ENCODE measurements at places on chromosomes 3 and 15.

GRCh38 chr15:83793069-83793468 is 139.1 kb downstream of the ADAMTSL3 start:
- no peak for DNase-seq

DNA sequence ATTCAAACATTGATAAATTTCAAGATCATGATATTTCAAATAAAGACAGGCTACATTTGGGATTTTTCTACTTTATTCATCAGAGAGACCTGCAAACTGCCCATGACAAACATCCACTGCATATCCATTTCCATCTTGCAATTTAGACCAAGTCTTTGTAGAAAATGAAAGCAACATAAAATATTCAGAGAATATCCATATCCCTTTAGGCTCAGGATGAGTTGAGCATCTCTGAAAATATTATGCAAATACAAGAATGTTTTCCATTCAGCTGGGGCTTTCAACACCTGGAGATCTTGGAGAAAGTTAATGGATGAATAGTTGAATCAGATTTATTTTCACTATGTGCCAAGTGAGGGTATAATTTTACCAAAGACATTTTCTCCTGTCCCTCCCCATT is 103.4 kb downstream of the TUSC7 start:
- no peak for DNase-seq

DNA sequence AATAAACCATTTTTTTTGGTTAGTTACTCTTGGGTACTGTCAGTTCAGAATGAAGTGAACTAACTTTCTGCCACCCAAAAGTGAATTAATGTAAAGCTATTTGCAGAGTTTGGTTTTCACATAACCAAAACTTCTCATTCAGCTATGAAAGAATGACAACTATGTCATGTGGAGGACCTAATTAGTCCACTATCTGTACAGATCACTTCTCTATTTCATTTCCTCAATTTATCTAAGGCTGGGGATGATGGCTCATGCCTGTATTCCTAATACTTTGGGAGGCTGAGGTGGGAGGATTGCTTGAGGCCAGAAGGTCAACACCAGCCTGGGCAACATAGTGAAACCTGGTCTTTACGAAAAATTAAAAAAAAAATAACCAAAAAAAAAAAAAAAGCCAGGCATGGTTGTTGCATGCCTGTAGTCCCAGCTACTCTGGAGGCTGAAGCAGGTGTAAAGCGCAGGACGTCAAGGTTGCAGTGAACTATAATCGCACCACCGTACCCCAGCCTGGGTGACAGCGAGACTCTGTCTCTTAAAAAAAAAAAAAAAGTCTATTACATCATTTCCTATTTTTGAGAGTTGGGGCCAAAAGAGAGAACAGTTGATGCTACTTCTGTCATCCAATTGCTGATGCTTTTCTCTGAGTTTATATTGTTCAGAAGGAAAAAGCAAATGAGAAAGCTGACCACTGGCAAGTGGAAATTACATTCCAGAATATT is 8.7 kb downstream of the HYPK start:
- DNase-seq, result no peak

GRCh38 chr3:36381311-36381956 is 1.1 kb downstream of the STAC start:
- DNase-seq, result no peak

GRCh38 chr3:119632216-119632615 is 28.2 kb downstream of the POPDC2 start:
- DNase-seq, result no peak

DNA sequence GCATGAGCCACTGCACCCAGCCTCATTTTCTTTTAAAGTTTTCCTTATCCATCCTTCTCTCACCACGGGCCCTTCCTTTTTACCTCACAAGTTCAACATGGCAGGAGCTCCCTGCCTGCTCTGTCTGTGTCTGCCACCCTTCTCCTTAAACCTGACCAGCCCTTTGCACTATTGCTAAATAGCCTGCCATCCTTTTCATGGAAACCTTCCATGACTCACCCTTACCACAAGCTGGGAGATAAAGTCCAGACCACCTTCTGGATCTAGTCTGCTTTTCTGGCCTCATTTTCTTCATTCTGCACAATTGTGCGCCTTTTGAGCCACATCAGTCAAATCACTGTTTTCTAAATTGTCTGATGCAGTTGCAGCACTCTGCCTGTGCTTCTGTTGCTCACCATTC is 8.9 kb downstream of the PARP14 start:
- DNase-seq, result peak; percentile 48

- peak; percentile 25 for DNase-seq
Observed at GRCh38 chr15:31801152-31801551, 229.2 kb upstream of the CHRNA7 start.

DNA sequence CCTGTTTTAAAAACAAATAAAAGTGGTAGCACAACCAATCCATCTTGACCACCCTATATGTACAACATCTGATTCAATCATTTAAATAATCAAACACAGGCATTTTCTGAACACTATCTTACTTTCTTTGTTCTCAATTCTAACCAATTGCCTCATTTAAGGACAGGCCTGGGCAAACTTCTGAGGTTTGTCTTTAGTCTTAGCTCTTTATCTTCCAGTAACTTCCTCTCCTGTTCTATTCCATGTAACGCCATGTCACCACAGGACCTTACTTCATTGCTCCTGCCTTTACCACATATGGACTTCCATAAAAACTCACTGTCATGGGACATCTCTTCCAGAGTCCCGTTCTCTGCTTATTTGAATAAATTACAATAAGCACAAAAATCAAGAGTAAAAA is 14.9 kb downstream of the HDGFL3 start:
- DNase-seq, result no peak

- DNase-seq, result no peak
Observed at GRCh38 chr3:13207578-13207922, 134.3 kb upstream of the IQSEC1 start.

DNA sequence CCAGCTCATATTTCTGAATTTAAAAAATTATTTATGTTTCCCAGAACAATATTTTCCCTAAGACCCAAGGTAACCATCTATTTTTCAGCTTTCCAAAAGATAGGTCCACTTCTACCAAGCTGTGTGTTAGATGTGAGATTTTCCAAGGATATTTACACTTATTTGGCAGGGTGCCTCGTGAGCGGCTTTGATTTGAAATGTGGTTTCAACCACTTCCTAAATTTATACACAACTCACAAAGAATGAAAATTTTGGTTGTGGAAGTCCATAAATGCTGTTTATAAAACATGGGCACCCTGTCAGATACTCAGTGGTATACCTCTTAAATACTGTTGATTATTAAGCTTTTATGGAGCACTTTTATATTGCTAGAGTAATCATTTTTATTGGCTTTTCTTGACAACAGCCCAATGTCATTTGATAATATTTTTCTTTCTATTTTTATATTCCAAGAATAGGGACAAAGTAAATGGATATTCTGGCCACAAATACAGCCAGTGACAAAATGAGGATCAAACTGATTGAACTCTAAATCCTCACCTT is 57.6 kb downstream of the GAP43 start:
- DNase-seq, result no peak

DNA sequence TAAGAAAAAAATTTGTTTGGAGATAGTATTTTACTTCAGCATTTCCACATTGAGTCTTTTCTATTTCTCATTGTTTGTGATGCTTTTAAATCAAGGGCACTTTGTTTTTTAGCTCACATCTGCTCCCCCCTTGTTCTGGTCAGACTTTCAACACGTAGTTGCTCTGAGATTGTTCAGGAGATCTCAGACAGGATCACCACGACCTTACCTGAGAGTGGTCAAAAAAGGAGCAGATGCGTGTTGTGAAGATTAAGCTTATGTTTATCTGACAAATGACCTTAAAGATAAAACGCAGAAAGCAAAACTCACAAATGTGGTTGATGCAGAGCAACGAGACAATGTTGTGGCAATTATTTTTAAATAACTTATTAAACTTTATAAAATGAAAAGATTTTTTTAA is 298.3 kb downstream of the ROBO2 start:
- no peak for DNase-seq

DNA sequence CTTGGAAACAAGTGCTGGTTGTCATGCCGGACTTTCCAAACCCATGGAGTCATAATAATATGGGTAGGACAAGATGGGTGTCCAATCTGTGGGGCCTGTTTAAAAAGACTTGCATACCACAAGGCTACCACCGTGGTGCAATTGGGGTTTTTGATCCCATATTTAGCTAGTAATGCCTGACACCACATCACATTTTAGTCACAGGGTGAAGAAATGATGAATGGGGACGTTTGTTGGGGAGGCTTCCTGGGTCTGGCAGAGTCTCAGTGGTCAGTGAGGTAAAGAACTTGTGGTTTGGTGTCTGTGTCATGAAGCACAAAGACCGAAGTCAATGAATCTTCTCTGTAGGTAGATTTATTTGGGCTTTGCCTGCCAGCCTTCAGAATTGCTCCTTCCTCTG is 31.0 kb downstream of the P3H2 start:
- no peak for DNase-seq

GRCh38 chr3:6844723-6845122 is 16.2 kb upstream of the GRM7 start:
- no peak for DNase-seq

- DNase-seq, result peak; percentile 28
Observed at GRCh38 chr3:128052595-128053351, 536 bp downstream of the SEC61A1 start.

DNA sequence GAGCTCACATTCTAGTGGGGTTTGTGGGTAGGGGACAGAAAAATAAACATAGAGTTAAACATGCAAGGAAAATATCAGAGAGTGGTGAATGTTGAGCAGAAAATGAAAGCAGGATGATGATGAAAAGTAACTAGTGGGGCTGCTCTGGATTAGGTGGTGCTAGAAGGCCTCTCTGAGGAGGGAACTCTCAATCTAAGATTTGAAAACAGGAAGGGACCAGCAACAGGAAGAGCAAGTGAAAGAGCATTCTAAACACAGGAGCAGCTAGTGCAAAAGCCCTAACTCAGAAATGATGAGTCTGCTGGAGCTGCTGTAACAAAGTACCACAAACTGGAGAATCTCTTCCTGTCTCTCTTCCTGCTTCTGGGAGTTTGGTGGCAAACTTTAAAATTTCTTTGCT is 468.6 kb upstream of the AGTR1 start:
- no peak for DNase-seq

- peak; percentile 51 for DNase-seq
Observed at GRCh38 chr15:77568973-77569728, 63.6 kb downstream of the LINGO1 start.

- no peak for DNase-seq
Observed at GRCh38 chr3:120419797-120420196, 31.0 kb downstream of the FSTL1 start.

DNA sequence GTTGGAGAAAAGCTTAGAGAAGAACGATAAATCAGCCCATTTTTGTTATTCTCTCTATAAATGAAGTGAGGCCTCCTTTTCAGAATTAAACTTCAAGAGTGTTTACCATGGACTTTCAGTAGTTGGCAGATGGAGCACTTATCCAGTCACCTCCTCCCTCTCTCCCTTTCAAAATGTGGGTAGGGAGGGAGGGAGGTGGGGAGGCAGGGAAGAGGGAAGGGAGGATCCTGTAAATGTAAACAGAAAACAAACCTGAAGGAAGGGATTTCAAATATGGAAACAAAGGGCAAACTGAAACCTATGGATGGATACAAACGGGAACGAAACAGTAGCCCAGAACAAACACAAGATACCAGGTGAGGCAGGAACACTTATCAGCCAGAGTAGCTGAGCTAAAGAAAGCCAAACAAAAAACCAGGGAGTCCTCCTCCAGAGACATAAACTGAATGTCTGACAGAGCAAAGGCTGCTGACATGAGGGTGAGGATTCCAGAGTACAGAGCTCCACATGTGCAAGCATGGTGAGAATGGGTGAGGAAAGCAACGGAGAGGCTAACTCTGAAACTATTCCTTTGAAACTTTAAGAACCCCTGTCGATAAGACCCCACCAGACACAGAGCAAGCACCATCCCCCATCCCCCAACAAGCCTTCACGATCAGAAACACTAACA is 41.0 kb upstream of the GP5 start:
- no peak for DNase-seq

DNA sequence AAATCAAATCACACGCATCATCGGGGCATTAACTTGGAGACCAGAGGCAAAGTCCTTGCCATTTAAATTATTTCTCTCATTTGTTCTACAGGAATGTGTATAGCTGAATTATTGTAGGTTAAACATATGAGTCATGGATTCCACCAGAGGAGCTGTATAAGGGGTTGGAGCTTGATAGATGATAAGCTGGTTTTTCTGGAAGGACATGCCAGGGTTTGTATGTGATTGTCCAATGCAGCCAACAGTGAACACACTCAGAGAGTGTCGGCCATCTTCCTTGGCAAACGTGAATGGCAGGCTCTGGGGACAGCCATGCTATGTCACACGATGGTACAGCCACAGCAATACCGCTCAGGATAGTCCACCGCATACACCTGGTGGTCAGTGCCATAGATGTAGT is 25.1 kb downstream of the SSUH2 start:
- peak; percentile 35 for DNase-seq

DNA sequence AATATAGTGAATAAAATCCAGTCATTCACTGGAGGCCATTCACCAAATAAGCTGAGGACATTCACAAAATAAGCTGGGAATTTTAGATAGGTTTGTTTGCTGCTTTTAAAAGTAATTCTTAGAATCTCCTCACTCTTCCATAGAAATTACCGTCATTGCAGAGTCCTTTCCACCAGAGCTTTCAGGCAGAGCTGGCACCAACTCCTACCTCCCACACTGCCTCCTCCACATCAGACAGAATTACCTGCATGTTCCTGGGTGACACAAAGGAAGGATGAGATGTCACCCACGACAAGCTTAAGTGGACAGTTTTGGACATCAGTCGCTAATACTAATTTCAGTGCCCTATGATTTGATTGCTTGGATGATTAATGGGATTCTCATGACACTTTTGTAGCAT is 1113.2 kb downstream of the IGSF11 start:
- no peak for DNase-seq

- DNase-seq, result peak; percentile 34
Observed at GRCh38 chr3:148319161-148319915, 378.4 kb upstream of the AGTR1 start.
